NCI-H226 (cell line): ENCODE measurements at places on chromosomes 12 and 14.

DNA sequence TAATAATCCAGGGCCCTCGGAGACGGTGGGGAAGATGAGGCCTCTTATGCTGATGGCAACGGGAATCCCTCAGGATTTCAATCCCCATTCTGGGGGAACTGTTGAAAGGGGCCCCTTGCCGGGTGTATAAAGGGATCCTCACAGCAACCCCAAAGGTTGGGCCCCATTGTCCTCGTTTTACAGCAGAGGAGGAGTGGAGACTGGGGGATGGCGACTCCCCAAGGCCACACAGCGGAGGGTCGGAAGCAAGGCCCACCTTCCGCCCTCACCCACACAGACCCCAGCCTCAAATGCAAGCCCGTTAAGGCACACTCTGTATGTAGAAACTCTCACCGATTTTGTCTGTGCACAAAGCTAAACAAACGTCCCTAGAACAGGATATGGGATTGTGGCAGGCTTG is 327.9 kb upstream of the DIO3 start:
- no peak for DNase-seq

- no peak for DNase-seq
Observed at GRCh38 chr14:94970941-94971730, 186.2 kb downstream of the DICER1 start.

DNA sequence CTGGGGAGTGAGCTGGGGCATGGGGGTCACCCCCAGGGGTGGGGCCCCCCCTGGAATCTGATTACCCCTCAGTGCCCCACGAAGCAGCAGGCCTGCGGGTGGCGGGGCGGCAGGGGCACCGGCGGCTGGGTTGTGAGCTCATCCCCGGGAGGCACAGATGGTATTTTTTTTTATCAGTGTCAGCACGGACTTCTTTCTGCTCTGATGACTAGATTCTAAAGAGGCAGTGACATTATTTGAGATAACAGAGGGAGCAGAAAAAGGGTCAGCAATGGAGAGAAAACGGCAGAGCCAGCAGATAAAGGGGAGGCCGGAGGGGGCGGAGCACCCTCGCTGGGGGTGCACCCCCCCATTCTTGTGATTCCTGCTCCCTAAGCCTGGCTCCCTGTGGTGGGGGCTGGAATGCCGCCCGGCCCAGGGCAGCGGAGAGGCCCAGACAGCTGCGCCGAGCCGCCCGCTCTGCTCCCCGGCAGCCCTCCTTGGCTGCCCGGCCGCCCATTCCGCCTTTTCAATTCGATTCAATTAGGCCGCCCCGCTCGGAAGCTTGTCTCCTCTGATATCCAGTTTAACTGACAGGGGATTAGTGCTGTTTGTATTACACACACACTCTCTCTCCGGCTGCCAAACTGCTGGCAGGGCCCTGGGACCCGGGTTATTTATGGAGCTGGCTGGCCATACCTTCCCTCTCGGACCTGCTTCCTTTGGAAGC is 32.9 kb downstream of the MVK start:
- no peak for DNase-seq

GRCh38 chr12:59634254-59634653 is 38.4 kb downstream of the SLC16A7 start:
- no peak for DNase-seq

GRCh38 chr12:53004582-53004981 is 1.7 kb upstream of the EIF4B start:
- no peak for DNase-seq

GRCh38 chr14:32102152-32102787 is 25.2 kb downstream of the ARHGAP5 start:
- DNase-seq = no peak

DNA sequence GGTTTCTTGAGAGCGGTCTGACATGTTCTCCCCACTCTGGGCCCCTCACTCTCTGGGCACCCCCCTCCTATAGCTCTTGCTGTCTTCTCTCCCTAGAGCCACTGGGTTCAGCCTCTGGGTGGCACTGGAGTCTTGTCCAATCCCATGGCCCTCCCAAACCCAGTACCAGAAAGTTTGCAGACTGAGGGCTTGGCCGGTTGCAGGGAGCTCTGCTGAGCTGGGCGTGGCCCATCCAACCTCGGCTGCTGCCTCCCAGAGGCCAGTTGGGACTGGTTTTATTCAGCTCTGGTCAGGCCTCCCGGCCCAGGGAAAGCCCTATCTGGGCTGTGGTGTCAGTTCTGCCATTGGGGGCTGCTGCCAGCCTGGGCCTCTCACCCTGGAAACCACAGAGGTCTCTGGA is 37.9 kb downstream of the ISCA2 start:
- DNase-seq = peak; percentile 60

GRCh38 chr12:91239481-91239880 is 56.9 kb upstream of the DCN start:
- DNase-seq = no peak
